ENCODE measurements at places on chromosomes 5 and 9.

- no peak overlapping the region for H3K4me3 ChIP-seq
- H3K4me1 ChIP-seq: peaks cover 33% of the 10 kb centered on the region
- no peaks in the 10 kb centered on the region for H3K27me3 ChIP-seq
- peak; percentile 81 for DNase-seq
- no peaks in the 10 kb centered on the region for H3K36me3 ChIP-seq
- peak overlapping the region; percentile 44 for H3K27ac ChIP-seq
These were observed 371.2 kb downstream of the NFIB start for GRCh38 chr9:13942695-13943094.

GRCh38 chr5:103648086-103648485 lies 85.5 kb upstream of the NUDT12 start:
- H3K4me1 ChIP-seq: peaks cover 6% of the 10 kb centered on the region
- no peak overlapping the region for H3K4me3 ChIP-seq
- no peak overlapping the region for H3K27ac ChIP-seq
- DNase-seq: no peak
- H3K36me3 ChIP-seq: no peaks in the 10 kb centered on the region

DNA sequence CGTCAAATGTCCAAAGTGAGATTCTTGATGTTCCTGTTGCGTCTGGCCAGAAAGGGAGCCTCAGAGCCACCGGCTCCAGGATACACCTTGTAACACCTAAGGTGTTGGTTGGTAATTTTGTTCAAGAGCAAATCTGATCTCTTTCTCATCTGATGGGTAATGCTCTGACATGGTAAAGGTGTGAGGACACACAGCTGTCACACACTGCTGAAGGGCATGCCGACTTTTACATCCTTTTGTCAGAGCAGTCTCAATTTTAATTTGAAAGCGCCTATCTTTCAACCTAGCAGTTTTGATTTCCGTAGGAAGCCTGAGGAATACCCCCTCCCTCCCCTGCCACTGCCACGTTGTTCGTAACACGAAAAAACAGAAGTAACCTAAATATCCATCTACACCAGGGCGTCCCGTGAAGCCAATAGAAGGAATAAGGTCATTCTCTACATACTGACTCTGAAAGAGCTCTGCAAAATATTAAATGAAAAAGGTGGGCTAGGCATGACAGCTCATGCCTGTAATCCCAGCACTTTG lies 57.4 kb downstream of the TSTD2 start:
- H3K27me3 ChIP-seq: peaks cover 4% of the 10 kb centered on the region
- no peak overlapping the region for H3K27ac ChIP-seq
- no peaks in the 10 kb centered on the region for H3K4me1 ChIP-seq
- H3K4me3 ChIP-seq: no peak overlapping the region

DNA sequence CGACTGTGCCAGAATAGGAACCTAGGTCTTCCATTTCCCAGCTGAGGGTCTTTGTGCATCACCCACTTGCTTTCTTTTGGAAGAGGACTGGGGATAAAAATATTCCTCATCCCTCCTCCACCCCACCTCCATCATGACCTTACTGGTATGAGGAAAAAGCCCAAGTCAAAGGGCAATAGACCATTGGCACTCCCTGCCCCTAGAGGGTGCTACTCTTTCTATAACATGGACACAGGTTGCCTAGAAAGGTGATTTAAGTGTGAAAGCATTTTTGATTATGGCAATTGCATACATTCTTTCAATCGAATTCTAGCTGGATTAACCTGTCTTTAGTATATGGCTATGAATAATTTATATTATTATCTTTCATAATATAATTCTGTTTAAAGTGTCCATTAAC lies 22.8 kb upstream of the ZNF618 start:
- no peaks in the 10 kb centered on the region for H3K4me1 ChIP-seq
- no peaks in the 10 kb centered on the region for H3K27me3 ChIP-seq
- no peaks in the 10 kb centered on the region for H3K36me3 ChIP-seq
- DNase-seq: peak; percentile 8

DNA sequence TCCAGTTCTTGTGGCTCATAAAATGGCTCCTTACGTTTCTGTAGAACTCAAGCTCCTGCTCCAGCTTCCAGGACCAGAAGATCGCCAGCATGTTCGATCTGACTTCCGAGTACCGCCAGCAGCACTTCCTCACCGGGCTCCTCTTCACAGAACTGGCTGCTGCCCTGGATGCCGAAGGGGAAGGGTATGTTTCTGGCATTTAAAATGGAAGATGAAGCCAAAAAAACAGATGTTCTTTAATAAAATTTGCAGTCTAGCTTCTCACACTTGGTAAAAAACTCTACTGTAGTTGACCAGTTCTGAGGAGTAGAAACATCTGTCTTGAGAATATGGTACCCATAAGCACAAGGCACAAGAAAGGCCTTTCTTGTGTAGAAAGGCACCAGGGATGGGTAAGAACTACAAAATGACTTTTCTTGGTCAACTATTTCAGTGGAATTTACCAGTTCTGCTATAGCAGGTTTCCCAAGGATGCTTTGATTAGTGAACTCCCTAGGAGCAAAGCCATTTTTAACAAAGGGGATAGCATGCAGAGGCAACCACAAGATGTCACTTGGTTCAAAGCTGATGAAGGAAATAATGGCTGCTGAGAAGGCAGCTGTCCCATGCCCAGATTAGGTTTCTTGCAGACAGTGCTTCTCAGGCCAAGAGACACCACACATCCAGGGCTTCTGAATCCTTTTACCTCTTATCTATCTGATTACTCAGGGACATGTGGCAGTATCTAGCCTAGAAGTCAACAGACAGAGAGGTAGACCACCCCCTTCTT lies 192.4 kb downstream of the DOCK8 start:
- no peaks in the 10 kb centered on the region for H3K4me1 ChIP-seq
- H3K27ac ChIP-seq: no peak overlapping the region
- H3K27me3 ChIP-seq: no peaks in the 10 kb centered on the region
- no peak for DNase-seq
- no peak overlapping the region for H3K4me3 ChIP-seq

DNA sequence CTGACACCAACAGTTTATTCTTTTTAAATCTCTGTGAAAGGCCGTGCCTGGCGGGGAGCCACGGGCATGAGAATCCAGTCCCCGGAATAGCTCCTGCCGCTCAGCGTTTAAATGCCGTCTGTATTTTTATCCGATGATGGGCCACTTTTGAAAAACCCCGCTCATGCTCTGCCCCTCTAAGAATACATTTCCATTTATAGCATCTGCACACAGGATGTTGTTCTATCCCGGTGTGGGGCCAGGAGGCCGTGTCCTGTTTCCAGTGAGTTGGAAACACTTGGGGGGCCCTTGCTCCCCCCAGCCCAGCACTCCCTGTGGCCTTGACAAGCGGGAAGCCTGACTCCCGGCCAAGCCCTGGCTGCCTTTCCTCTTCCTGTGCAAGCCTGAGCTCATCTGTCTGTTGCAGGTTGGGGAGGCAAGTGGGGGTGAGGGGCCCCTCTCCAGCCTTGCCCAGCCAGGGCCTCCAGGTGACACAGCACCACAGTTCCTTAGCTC lies 39.0 kb downstream of the ERGIC1 start:
- H3K36me3 ChIP-seq: no peaks in the 10 kb centered on the region
- H3K27me3 ChIP-seq: no peaks in the 10 kb centered on the region
- peaks cover 71% of the 10 kb centered on the region for H3K4me1 ChIP-seq
- peak; percentile 90 for DNase-seq

DNA sequence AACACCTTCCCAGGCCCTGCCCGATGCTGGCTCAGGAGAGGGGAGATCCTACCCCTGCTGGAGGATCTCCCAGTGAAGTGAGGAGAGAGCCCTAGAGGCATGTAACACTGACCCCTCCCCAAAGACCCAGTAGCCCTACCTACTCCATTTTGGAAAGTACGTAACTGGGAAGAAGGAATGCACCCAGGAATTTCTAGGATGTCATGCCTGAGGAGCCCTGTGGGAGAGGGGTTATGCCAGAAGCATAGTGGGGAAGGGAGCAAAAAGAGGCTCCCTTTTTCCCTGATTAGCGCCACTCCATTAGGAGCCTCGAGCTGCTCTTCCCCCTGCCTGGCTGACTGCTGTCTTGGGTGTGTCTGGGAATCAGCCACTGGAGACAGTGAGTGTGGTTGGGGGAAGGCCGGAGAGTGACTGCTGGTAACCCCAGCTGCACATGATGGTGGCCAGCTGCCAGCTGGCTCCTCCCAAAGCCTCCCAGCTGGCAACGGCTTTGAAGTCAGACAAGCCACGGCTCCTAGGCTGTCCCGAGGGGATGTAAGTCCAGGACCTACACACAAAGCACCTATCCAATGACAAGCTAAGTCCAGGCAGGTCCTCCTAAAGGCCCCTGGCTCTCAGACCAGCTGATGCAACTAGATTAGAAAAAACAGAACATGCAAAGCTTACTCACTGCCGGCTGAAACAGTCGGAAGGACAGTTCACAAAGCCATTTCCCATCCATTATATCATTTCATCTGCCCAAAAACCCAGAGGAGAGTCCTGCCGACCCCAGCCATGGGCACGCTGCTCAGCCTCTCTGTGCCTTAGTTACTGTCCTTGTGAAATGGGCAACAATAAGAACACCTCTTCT lies 136.5 kb upstream of the ABCA1 start:
- H3K4me3 ChIP-seq: no peak overlapping the region
- no peak overlapping the region for H3K27ac ChIP-seq
- no peaks in the 10 kb centered on the region for H3K4me1 ChIP-seq
- no peaks in the 10 kb centered on the region for H3K36me3 ChIP-seq
- no peaks in the 10 kb centered on the region for H3K27me3 ChIP-seq

GRCh38 chr9:75149841-75150241 lies 61.5 kb downstream of the OSTF1 start:
- peaks cover 19% of the 10 kb centered on the region for H3K4me1 ChIP-seq
- peaks cover 11% of the 10 kb centered on the region for H3K36me3 ChIP-seq
- no peaks in the 10 kb centered on the region for H3K27me3 ChIP-seq
- no peak overlapping the region for H3K4me3 ChIP-seq
- no peak overlapping the region for H3K27ac ChIP-seq
- no peak for DNase-seq

DNA sequence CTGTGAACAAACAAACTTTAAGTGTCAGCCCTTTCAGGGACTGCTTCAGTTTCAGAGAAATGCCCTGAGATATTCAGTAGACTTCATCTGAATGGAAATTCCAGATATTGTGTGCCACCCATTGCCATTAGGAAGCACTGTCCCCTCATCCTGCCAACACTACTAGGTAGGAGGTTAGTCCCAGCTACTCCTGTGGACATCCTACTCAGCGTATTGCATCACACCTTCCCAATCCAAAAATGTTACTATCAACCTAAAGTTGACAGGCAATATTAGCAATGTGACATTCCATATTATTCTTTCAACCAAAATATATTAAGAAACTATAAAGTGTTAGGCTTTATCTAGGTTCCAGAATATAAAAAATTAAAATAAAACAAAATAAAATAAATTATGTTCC lies 552.0 kb upstream of the ST8SIA4 start:
- H3K27me3 ChIP-seq: no peaks in the 10 kb centered on the region
- H3K27ac ChIP-seq: no peak overlapping the region
- DNase-seq: no peak
- no peak overlapping the region for H3K4me3 ChIP-seq
- no peaks in the 10 kb centered on the region for H3K4me1 ChIP-seq
